GM23248 (cell line): ENCODE measurements at places on chromosomes 16 and 17. TPM values are rescaled to one million over a fixed set of nuclear protein-coding genes. Genes with fewer than 3 reads are reported as not detected.

- DNase-seq, result peak; percentile 66
Observed at GRCh38 chr17:39271546-39271945, 45.8 kb upstream of the STAC2 start.

DNA sequence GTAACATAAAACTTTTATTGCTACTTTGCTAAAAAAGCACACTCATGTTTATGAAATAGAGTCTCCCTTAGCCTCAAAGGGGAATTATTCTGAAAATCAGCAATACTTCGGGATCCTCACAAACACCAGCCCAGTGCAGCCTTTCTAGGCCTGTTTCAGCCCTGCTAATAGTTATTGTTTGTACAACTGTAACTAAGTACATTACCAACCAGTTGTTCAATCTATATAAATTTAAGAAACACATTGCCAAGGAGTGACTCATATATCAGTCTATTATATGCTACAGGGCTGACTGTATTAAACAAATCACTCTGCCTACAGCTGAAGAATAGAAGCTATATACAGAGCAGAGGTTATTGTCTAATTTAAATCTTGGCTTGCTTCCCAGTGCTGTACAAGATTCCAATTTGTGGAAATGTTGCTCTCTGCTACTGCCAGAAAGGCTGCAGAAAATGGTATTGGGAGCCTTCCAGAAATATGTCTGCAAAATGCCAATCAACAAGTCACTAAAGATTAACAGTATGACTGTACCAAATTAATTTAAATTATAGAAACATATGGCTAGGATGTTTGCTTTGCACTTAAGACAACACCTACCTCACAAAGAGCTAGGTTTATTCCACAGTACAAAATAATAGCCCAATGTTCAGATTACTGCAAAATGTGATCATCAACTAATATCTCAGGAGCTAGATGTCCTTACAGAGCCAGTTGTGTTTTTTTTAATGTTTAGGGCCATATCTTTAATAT is 49.7 kb downstream of the TOX3 start:
- no peak for DNase-seq

GRCh38 chr17:732067-732901 is at the start of gene TLCD3A:
Gene TLCD3A (plus strand): TSS chr17:732596. CDS start chr17:732648, 52 bp downstream.
- DNase-seq, result peak; percentile 80

Gene RGS9
- 0.43 TPM in 1 of 2 replicates, not detected in the other for total RNA-seq

Gene TUBG1
- 42.5 and 53.0 TPM in 2 replicates for total RNA-seq

Gene C17orf78
- total RNA-seq, result not detected in 2 replicates
